ENCODE measurements at places on chromosomes 1 and 21. TPM values are rescaled to one million over a fixed set of nuclear protein-coding genes. Genes with fewer than 3 reads are reported as not detected.

The SIK1 gene
- total RNA-seq = 1.7 TPM

The CLCA2 gene
- not detected for total RNA-seq

The GBP2 gene
- not detected for total RNA-seq

The TCEA3 gene
- total RNA-seq = 1.5 TPM

The PGLYRP4 gene
- total RNA-seq = not detected

The RNF11 gene
- total RNA-seq = 45.2 TPM

The CFAP141 gene
- total RNA-seq = not detected

The OR10J1 gene
- total RNA-seq = not detected

The G0S2 gene
- 0.37 TPM for total RNA-seq

The CHIA gene
- not detected for total RNA-seq

The LMX1A gene
- not detected for total RNA-seq

The APOBEC4 gene
- total RNA-seq = not detected

The B3GALT2 gene
- total RNA-seq = 0.84 TPM

The PRAMEF10 gene
- not detected for total RNA-seq

DNA sequence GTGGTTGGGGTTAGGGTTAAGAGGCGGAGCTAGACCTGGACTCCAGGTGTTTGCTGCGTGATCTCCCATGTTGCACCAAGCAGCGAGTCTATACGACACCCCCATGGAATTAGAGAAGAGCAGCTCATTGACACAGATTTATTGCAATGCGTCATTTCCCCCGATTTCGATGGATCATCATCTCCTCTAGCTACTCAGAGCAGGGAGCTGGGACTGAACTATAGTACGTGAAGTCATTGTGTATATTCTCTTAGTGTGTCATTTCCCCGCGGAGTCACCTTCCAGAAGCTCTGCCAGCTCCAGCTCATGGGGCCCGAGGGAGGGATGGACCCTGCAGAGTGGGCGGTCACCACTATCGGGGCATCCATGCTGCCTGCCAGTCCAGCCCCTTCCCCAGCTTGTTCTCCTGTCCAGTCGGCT, 7.5 kb upstream of the C2CD2 start:
- DNase-seq = no peak

- DNase-seq = no peak
Measured at GRCh38 chr1:205521686-205522085, 17.2 kb downstream of the CDK18 start.

GRCh38 chr1:24875991-24876506, 54.0 kb downstream of the RUNX3 start:
- no peak for DNase-seq

GRCh38 chr1:203112475-203112874, 15.1 kb upstream of the ADORA1 start:
- DNase-seq = no peak

DNA sequence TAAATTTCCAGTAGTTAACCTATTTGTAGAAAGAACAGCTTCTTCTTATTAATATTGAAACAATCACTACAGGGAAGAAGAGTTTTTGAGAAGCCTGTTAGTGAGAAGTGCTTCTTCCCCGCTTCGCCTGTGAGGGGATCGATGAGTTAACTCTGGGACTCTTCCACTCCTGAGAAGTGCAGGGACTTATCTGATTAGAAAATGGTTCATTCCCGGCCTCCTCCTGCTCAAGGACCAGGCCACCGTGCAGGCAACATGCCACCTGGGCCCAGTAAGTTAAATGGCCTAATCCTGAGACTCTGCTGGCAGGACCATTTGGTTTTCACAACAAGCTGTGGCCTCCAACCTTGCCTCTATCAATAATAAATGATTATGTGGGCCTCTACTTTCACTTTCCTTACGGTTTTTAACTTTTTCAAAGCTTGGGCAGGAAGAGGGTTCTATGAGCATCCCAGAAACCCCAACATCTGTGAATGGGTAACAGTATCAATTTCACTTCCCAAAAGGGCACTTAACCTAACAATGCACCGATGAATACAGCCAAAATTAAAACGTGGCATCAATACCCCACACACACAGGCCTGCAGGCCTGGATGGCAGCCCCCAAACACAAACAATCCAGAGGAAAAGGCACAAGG, 33.1 kb downstream of the SIPA1L2 start:
- DNase-seq = no peak

DNA sequence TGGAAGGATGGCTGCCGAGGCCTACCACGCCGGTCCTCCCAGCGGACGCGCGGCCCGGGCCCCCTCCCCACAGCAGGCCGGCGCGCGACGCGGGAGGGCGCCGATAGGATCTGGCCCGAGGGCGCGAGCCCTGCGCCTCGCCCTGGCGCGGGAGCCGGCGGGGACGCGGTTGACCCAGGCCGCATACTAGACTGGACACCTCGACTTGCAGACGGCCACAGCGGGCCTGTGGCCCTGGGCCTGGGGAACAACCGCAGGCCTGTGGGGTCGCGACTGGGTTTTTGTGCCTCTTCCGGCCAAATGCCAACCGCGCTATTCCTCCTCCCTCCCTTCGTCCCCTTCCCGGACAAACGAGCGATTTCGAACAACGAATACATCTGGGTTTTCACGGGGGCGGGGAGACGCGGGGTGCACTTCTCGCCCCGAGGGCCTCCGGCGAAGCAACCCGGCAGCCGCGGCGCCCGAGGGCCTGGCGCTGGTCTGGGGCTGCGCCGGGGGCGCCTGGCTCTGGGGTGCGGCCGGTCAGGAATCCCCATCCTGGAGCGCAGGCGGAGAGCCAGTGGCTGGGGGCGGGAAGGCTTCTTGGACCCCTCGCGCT, 2.4 kb downstream of the NHLH2 start:
- peak; percentile 18 for DNase-seq

DNA sequence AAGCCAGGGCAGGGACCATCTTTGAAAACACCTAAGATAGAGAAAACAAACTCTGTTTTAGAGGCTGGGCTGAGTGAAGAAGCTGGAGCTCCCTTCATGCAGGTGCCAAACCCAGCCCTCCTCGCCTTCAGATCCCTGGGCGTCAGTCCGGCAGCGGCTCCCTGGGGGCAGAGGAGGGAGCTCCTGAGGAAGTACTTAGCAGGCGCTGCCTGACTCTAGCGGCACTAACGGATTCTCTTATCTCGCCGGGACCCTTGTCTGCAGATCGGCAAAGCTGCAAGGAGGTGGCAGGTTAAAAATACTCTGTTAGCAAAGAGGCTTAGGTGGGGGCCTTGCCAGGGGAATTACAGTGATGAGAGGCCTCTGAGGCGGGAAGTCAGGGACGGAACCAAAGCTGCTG, 79.6 kb downstream of the PLXNA2 start:
- DNase-seq = no peak

DNA sequence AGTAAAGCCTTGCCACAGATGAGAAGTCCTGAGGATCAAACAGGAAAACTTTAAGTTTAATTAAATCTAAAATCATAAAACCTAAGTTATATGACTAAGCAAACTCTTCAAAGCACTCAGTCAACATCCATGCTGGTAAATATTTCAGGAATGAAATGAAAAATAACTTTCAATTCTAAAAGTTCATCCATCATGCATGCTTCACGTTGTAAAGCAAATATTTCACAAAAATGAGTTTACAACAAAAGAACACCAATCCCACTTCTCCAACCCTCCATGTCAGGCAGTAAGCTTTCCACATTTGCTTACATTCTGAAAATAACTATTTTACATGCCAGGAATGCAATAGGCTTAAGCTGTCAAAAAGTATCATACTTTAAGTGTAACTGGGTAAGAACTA, 16.8 kb downstream of the APP start:
- DNase-seq = no peak

GRCh38 chr21:28669321-28669720, 323.4 kb downstream of the LTN1 start:
- no peak for DNase-seq

DNA sequence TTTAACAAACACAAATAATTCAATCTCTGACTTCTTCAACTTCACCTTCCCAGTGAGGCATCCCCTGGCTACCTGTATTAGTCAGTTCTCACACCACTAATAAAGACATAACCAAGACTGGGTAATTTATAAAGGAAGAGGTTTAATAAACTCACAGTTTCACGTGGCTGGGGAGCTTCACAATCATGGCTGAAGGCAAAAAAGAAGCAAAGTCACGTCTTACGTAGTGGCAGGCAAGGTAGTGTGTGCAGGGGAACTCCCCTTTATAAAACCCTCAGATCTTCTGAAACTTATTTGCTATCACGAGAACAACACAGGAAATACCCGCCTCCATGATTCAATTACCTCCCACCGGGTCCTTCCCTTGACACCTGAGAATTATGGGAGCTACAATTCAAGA, 478.5 kb downstream of the ADGRL2 start:
- DNase-seq = no peak

- DNase-seq = no peak
Measured at GRCh38 chr1:240115831-240116230, 24.1 kb downstream of the FMN2 start.

DNA sequence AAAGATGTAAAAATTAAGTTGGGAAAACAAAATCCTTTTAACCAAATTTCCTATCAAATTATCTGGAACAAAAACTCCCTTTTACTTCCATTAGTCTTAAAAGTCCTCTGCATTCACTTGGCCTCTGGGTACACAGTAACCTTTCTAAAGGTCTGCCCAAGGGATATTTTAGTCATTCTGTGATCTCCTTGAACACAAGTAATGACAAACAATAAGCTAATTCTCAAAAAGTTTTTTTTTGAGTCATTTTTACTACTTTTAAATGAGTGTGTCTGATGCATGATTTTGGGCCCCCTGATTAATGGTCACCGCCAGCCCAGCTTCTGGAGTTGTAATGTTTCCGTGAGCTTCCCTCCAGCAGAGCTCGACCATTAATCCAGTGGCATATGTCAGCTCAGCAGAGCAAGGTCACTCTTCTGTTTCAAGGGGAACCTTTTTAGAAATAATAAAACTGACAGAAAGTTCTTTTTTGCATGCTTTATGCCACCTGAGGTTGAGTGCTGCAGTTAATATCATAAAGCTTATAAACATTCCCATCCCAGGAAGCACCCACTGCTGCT, 14.3 kb downstream of the SAMSN1 start:
- DNase-seq = no peak

- DNase-seq = no peak
Measured at GRCh38 chr1:69175053-69175452, 392.7 kb upstream of the LRRC7 start.

- no peak for DNase-seq
Measured at GRCh38 chr1:154886281-154887015, 16.4 kb upstream of the KCNN3 start.

GRCh38 chr1:157312082-157312812, 174.1 kb upstream of the ETV3 start:
- no peak for DNase-seq

GRCh38 chr21:45423201-45423955, 18.4 kb downstream of the COL18A1 start:
- no peak for DNase-seq

DNA sequence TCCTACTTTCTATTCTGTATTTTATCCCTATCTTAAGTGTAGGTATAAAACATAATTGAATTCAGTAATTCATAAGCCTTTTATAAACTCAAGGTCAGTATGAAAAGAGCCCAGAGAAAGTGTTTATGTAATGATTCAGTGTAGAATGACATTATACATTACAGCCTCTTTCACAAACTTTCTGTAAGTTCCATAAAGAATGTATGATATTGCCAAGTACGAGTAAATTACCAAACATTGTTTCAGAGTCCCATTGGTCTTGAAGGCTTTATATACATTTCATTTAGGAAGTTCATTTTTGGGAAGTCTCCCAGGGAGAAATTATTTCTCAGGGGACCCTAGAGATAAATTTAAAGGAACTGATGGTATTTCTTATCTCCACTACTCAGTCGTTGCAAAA, 37.8 kb upstream of the VAMP3 start:
- DNase-seq = no peak

GRCh38 chr1:33635336-33636012, 163.0 kb downstream of the ZSCAN20 start:
- no peak for DNase-seq

- DNase-seq = no peak
Measured at GRCh38 chr1:84571150-84571535, 3.1 kb downstream of the CTBS start.

DNA sequence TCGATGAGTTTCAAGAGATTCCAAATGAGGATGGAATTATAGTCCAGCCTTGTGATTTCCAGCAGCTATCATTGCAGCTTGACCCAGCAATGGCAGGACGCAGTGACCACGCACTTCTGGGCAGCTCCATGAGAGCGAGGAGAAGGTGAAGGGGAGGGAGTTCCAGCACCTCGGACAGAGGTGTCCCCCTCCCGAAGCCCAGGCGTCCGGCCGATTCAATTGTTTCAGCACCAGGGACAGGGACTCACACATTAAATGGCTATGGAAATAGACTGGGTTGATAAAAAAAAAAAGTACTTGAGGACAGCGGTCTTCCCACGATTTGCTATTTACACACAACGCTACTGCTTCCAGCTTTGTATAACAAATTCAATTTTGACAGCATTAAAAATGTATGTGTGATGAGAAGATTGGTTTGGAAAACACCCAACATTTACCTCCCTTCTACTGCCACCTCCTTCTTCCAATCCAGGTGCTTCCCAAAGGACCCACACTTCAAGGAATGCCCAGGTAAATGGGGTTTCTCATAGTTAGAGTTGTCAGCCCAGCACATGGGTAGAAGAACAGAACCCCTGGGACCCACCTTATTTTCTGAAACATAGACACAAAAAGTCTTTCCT, 71.8 kb downstream of the DISP3 start:
- peak; percentile 81 for DNase-seq

DNA sequence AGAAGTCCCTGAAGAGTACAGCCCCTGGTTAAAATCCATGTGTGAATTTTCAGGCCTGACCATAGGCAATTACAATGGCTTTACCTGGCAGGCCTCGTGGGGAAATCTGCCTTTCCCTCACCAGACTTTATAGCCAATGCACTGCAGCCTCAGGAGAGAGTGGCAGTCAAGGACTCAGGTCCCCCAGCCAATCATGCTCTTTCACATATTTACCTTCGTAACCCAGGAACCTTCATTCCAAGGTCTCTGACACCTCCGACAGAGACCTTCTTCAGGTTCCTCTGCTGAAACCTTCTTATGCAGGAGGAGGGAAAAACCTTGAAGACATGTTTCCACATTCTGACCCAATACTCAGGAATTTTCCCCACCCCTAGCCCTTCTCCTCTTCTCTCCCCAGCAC, 118.9 kb downstream of the FASLG start:
- DNase-seq = no peak

DNA sequence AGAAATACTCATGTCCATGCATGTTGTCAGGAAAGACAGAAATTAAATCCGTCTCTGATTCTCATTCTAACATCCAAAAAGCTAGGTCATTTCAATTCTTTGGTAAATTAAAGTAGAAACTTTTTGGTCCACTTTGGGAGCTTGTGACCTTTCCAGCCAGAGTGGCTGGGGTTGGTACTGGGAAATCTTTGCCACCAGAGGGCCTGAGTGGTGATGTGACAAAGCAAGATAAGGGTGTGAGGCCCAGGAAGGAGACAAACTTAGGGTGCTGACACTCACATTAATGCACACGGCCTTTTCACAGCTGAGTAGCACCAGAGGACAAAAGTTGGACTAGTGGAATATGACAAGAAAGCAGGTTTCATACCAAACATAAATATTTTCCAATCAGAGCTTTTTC, 144.3 kb downstream of the DNM3 start:
- peak; percentile 6 for DNase-seq

DNA sequence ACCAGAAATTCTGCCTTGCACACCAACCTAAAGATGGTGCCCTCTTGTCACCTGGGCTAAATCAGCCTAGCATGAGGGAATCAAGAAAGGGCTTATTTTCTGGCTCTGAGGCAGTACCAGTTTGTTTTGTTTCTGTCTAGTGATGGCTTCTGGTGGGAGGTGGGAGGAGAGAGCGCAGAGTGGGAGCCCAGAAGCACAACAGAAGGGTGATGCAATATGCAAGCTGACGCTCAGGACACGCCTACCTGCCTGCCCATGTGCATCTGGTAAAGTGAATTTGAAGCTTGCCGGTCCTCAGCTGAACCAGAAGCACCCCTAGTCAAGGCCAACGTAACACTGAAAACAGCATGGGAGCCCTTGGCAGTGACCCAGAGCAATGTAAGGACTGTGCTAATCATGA, 138.4 kb upstream of the TIAM1 start:
- DNase-seq = no peak
